Left hindlimb (tissue), 1 donor: ENCODE measurements at places on chromosomes 12 and 14.

DNA sequence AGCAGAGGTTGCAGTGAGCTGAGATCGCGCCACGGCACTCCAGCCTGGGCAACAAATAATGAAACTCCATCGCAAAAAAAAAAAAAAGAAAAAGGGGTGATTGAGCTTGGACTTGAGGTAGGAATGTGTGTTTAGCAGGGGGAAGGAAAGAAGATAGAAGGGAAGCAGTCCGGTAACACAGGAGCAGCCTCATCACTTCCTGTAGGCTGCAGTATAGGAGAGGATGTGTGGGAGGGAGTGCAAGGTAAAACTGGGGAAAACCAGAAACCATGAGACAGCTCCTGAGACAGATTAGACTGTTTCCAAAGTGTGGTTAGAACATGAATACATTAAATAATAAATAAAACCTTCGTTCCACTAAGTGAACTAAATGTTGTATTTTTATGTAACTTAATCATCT is 49.2 kb downstream of the FGD4 start:
- DNase-seq = no peak

DNA sequence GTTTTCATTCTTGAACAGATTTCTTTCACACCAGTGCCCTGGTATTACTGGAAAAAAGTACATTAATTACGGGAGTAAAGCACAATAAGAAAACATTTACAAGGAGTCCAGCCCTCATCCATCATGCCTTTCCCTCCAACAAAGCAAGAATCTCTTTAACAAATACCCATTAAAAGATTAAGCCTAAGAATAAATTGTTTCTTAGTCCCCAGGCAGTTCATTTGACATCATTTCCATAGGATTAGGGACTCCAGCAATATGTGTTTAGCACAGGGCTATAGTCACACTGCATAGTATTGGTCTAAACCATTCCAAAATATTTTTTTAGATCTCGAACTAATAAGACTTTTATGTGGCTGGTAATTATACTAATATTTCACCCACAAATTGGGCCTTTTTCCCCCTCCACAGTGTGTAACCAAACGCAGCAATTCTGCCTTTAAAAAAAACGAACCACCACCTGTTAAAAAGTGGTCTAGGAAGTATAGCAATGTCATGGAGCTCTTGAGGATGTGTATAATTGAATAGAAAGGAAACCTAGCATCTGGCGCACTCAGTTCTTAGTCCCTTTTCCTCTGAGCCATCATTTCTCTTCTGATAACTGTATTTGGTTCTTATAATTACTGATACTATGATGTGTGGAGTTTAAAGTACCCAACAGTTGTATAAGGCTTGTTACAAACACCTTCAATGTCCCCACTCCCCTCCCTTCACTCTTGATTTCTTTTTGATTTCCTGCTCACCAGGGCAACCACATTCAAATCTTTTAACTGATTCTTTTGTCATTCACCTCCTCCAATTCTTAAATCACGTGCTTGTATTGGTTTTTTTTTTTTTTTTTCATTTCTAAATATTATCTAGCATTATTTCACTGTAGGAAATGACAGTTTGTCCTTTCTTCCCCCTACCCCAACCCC is 138.7 kb downstream of the ETV6 start:
- no peak for DNase-seq

- peak; percentile 85 for DNase-seq
Observed at GRCh38 chr14:60656686-60657455, 7.6 kb upstream of the SIX1 start.

- no peak for DNase-seq
Observed at GRCh38 chr14:29905543-29905942, 22.1 kb downstream of the PRKD1 start.

DNA sequence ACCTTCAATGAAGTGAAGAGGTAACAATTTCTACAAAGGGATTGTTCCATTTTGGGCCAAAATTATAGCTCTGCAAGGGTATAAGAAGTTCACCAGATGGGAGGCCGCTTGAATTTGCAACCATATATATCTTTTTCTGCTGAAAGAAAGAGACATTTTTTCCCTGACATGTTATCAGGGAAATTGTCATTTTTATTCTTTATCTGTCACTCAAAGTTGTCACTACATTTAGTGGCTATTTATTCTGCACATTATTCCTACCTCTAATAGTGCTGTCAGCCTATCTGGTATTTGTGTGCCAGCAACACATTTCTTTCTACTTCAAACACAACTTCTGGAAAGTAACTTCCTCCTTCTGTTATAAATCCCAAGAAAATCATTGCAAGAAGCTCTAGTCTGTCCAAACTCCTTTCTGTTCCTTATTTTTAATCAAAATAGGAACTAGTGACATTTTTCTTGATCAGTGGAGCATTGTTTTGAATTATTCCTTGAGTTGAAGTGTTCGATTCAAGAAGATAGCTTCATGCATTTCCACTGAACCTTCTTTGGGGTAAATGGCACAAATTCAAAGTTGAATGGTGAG is 137.9 kb upstream of the ATP2B1 start:
- no peak for DNase-seq

DNA sequence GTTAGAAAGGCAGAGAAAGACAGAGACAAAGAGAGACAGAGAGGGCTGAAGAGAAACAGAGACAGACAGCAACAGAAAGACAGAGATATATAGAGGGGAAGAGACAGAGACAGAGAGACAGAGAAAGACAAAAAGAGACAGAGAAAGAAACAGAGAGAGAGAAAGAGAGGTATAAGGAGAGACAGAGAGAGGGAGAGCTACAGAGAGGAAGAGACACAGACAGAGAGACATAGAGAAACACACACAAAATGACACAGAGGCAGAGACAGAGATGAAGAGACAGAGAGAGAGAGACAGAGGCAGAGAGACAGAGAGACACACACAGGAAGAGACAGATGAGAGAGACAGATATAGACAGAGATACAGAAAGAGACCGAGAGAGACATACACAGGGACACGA is 168.6 kb downstream of the TMEM121 start:
- DNase-seq = no peak
